ENCODE measurements at places on chromosomes 3 and 15. TPM values are rescaled to one million over a fixed set of nuclear protein-coding genes. Genes with fewer than 3 reads are reported as not detected.

The GOLGA6L7 gene
- total RNA-seq = not detected

The ZCWPW2 gene
- total RNA-seq = 0.87 TPM

The GBE1 gene
- total RNA-seq = 198 TPM

The RTP1 gene
- not detected for total RNA-seq

The CLASP2 gene
- total RNA-seq = 48.2 TPM

The NPAP1 gene
- total RNA-seq = not detected

The CERS3 gene
- not detected for total RNA-seq

The RARRES1 gene
- total RNA-seq = 26.2 TPM

The SLC22A13 gene
- total RNA-seq = 0.22 TPM

The GOLGA8T gene
- not detected for total RNA-seq

The KNSTRN gene
- total RNA-seq = 45.1 TPM

The GOLGA8S gene
- under 0.01 TPM for total RNA-seq

The CNTN4 gene
- 1.00 TPM for total RNA-seq

The CCR8 gene
- not detected for total RNA-seq

The PLXNB1 gene
- 30.0 TPM for total RNA-seq

The CHRNB4 gene
- total RNA-seq = not detected

The DTX3L gene
- total RNA-seq = 15.5 TPM

The COL6A6 gene
- 0.11 TPM for total RNA-seq

The ZWILCH gene
- total RNA-seq = 15.2 TPM

The MORC1 gene
- total RNA-seq = not detected

The LDHAL6B gene
- not detected for total RNA-seq

The ZNF148 gene
- 42.4 TPM for total RNA-seq

The RTP4 gene
- 1.4 TPM for total RNA-seq

The COLQ gene
- total RNA-seq = 0.75 TPM

The GPR149 gene
- total RNA-seq = not detected

The FGF7 gene
- total RNA-seq = 264 TPM

The TMEM41A gene
- total RNA-seq = 10.1 TPM

The GOLGA6D gene
- not detected for total RNA-seq

The PAK2 gene
- total RNA-seq = 56.1 TPM

The IDH3A gene
- total RNA-seq = 39.0 TPM

The DUOX1 gene
- total RNA-seq = not detected

The TRH gene
- not detected for total RNA-seq

The XYLB gene
- total RNA-seq = 5.4 TPM

The GPR62 gene
- total RNA-seq = 0.12 TPM

The RARB gene
- 44.8 TPM for total RNA-seq

The CLDN11 gene
- 264 TPM for total RNA-seq

The PLSCR2 gene
- not detected for total RNA-seq

The RAD51 gene
- total RNA-seq = 11.0 TPM

The RPL4 gene
- total RNA-seq = 2,649 TPM

The IL17RE gene
- 2.0 TPM for total RNA-seq

The IGSF10 gene
- total RNA-seq = 0.33 TPM
